ENCODE measurements at places on chromosomes 5 and 9.

DNA sequence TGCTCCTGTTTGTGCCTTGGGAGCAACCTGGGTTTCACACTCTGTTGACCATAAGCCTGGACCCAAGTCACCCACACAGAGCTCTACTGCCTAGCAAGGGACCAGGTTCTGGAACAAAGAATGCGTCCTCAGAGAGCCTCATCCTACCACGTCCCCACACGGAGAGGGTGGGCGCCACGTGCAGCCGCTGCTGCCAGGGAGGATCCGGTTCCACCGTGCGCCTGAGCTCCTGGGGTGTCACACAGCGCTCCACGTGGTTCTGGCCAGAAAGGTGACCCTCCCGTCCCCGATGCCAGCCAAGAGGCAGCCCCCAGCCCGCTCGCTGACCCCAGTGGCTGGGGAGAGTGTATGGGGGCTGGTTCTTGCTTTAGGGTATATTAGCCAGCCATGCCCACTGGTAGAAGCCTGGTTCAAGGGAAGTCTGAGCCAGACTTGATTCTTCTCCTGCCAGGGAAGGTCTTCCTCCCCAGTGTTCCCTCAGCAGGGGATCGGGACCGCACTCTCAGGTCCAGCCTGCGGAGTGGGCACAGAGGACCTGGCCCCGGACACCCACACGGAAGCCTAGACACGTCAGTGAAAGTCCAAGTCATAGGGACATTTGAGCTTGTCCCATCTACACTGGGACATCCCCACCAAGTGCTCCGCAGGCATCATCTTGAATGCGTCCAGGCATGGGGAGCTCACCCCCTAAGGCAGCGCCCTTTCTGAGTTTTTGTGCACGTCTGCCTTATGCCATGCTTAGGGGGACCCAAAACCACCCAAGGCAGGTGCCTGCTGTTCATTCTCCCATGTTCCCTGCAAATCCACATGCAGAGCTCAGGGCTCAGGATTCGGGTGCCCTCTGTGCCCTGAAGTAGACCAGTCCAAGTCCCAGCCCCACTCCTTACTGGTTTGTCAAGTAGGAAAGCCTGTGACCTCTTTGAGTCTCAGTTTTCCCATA is 2.4 kb downstream of the FCN1 start:
- no peak for DNase-seq

- no peak for DNase-seq
Observed at GRCh38 chr9:130861372-130862180, 26.5 kb downstream of the ABL1 start.

- DNase-seq = no peak
Observed at GRCh38 chr5:83562071-83562606, 90.6 kb downstream of the VCAN start.

GRCh38 chr5:132099076-132099748 is 25.6 kb downstream of the CSF2 start:
- DNase-seq = no peak

GRCh38 chr9:124354346-124355038 is 60.8 kb downstream of the PSMB7 start:
- no peak for DNase-seq

DNA sequence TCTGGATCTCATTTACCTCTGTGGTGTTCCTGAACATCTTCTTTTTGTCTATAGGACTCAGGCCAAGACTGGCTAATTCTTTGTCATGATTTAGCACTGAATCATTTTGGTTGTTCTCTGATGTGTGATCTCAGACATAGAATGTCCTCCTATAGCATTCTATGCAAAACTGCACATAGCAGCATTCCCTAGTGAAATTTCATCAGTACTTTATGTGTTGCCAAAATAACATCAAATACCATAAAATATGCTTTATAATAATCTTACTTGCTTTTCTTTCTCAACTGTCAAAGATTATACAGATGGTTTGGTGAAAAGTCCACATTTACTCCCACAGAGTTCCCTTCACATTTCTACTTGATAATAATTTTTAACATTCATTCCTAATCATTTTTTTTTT is 115.7 kb upstream of the MPDZ start:
- DNase-seq = no peak

- peak; percentile 75 for DNase-seq
Observed at GRCh38 chr9:113682297-113682771, 193.8 kb upstream of the ZNF618 start.

GRCh38 chr5:28404363-28405071 is 1366.1 kb upstream of the CDH9 start:
- DNase-seq = no peak

GRCh38 chr5:37254581-37254980 is 5.4 kb upstream of the CPLANE1 start:
- DNase-seq = no peak

GRCh38 chr5:66351813-66352212 is 207.7 kb downstream of the SREK1 start:
- DNase-seq = no peak

DNA sequence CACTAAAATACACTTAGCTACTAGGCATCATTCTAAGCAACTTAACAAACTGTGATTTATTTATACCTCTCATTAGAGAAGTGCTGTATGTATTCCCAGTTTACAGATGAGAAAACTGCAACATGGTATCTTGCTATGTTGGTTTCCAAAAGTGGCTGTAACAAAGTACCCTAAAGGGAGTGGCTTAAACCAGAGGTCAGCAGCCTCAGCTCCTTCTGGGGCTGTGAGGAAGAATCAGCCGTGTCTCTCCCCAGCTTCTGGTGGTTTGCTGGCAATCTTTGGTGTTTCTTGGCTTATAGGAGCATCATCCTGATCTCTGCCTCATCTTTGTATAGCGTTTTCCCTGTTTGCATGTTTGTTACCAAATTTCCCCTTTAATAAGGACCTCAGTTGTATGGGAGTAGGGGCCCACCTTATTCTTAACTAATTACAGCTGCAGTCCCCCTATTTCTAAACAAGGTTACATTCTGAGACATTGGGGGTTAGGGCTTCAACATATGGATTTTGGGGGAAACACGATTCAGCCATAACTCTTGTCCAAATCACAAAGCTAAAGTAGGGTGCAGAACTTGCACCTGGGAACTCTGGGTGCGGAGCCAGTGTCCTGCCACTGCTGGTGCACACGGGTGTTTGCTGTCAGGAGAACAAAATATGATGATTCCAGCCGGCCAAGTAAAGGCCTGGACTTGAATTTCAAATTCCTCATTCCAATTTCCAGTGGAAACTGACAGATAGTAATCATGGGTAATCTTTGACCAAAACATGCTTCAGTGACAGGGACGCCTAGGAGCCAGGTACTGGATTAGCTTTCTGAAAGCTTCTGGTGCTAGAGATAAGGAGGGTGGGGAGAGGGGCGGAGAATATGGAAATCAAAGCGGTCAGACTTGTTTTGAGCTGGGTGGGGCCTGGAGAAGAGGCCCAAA is 43.3 kb downstream of the RAI14 start:
- DNase-seq = no peak

DNA sequence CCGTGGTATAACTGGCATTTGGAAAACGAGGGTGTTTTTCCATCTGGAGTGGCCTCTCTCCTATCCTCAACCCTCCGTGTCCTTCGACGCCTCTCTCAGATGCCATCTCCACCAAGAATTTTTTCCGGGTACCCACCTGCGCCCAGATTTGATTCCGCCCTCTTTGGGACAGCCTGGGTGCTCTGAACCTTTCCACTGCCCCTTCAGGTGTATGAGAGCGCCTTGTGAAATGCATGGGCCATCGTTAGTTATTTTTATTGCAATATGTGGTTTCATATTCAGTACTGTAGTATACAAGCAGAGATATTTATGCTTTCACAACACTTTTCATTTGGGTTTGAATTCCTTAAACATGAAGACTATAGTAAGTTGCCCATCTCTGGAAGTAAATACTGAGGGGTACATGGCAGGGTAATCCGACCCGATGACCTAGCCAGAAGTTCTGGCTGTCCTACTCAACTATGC is 78.2 kb upstream of the IFNE start:
- no peak for DNase-seq

GRCh38 chr9:79233542-79233941 is 338.2 kb upstream of the TLE4 start:
- peak; percentile 28 for DNase-seq

DNA sequence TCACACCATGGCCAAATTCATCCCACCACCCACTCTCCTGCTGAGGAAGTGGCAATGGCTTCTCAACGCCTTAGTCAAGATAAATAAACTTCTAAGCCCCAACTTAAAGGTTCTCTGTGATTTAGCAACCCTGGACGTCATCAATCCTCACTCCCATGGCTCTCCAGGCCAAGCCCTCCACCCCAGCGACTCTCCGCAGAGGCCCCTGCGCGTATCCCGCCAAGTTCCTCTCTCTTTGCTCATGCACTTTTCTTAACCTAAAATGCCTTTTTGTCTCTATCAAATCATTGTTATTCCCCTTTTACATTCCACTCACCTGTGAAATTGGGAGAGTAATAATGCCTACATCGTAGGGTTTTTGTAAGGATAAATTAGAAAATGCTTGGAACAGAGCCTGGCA is 88.6 kb downstream of the NRG2 start:
- no peak for DNase-seq

GRCh38 chr9:33273972-33274328 is 9.1 kb downstream of the CHMP5 start:
- no peak for DNase-seq

DNA sequence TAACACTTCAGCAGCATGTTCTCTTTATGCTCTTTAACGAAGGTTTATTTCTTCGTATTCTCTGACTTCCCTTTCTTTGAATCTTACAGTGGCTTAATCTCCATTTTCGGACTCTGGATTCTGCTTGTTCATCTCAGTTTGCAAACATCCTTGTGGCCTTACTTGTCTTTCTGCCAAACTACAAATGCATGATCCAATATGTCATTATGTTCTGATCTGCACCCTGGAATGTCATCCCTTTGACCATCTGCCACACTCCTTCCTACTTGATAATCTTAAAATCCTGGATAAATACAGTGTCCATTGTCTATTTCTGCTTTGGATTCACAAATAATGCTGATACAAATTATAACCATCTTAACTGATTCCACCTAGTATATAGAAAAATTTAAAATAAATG is 499.2 kb downstream of the CDH18 start:
- no peak for DNase-seq

- DNase-seq = no peak
Observed at GRCh38 chr5:178630475-178630930, 3.7 kb upstream of the CLK4 start.

GRCh38 chr5:62149879-62150278 is 156.1 kb upstream of the KIF2A start:
- DNase-seq = no peak

DNA sequence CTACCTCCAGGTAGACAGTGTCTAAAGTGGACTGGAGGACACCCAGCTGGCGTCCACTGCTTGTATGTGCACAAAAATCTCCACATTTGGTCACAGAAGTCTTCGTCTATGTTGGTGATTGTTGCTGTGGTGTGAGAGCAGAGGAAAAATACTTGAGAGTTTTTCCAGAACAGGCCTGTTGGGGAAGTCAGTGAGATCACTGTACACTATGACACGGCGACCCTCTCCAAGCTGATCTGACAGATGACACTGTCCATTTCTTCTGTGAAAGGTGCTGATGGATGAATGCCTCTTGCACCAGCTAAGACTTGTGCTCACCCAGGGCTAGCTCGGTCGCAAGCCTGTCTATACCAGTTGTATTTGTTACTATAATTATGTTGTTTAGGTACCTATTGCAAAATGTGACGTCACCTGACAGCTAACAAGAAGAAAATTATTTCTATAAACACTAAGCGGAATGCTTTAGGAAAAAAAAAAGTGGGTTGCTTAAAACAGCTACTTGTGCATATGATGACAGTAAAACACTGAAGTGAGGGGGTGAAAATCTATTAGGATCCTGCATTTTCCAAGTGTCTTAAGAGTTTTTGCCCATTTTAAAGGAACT is 142.3 kb downstream of the ROR2 start:
- DNase-seq = no peak

DNA sequence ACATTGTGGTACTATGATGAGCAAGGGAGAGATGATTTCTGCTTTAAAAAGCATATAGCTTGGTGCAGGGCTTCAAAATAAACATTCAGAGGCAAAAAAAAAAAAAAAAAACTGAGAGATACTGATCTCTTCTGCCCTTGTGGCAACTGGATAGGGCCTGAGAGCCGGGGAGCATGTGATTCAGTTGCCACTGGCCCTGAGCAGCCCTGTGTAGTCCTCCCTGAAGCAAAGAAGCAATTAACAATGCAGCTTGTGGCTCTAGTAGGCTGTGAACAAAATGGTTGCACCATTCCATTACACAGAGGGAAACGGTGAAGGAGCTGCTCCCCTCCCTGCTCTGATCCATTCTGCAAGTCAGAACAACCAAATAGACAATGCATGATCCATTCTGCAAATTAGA is 347.5 kb upstream of the DAB2 start:
- no peak for DNase-seq

DNA sequence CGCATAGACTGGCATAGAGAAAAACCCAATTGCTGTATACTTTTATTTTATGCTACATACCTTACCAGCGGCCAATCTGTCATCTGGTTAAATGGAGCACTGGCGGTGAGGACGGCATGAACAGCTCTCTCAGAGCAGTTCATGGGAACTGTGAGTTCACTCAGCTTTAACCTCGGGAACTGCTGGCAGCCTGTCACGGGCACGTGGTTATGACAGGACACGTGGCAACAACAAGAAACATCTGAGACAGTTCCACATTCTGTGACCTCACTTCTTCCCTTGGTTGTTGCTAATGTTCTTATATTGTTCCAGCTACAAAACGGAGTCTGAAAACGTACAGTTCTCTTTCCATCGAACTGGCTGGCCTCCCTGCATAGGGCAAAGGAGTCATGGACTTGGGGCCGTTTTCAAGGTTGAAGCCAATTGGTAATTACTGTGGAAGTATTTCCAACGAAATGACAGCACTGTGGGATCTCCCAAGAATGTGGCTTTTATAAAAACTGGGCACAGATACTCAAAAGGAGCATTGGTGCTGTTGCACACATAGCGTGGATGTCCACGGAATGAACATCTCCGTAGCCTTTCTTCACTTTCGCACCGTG is 246.3 kb upstream of the DAP start:
- DNase-seq = no peak

DNA sequence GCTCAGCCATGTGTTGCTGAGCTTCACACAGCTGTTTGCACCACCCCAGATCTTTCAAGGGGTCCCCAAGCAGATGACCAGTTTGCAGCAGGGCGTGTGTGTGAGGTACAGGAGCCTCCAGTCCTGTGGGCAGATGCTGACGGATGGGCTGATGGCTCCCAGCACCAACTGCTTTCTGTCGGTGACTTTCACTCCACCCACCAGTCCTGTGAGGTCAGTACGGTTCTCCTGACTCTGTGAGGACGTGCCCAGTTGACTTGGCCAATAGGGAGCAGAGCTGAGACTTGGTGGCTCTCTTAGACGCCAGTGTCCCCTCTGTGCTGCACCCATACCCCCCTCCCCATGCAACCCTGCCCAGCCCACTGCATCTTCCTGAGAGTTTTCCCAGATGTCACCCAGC is 19.7 kb downstream of the COL5A1 start:
- no peak for DNase-seq

- DNase-seq = peak; percentile 96
Observed at GRCh38 chr9:108057421-108058134, 568.0 kb upstream of the KLF4 start.

GRCh38 chr5:167853421-167853820 is 438.0 kb upstream of the WWC1 start:
- peak; percentile 5 for DNase-seq
